G401 (cell line): ENCODE measurements at places on chromosomes 5 and 9.

DNA sequence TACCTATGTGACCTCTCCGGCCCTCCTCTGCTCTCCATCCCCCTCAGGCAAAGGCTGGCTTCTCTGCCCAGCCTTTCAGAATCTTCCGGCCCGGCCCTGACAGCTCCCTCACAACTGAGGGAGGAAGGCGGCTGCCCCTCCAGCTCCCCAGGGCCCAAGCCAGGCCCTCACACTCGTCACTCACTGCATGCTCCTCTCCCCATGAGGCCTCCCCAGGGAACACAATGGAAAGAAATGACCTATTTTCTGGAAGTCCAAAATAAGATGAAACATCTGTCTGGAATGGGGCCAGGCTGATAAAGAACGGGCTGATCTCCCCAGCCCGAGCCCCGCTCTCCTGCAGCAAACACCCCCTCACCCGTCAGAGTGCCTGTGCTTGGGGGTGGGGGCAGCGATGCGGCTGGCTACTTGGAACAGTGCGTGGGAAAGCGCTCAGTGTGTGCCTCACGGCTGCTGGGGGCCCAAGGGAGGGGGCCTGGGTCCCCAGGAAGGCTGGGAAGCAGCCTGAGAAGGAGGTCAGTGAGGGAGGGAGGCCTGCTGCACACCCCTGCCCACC is 11.3 kb downstream of the PDGFRB start:
- DNase-seq, result no peak

DNA sequence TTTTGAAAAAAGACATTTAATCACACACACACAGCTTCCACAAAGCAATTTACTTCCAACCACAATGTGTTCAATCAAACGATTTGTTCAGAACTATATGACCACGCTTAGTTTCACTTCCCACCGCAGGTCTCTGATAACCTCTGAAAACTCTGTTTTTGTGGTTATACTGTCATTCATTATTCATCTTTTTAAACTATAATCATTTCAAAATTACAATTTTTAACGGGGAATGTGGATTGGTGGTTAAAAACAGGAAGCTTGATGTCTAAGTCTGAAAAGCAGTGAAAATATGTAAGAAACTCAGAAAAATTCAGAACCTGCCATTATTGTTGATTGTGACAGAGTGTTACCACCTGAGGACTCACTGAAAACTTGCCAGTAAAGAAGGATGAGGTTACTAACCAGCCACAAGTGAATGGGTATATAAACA is 12.7 kb upstream of the TMEM174 start:
- no peak for DNase-seq

GRCh38 chr5:115170134-115170928 is 623 bp upstream of the TRIM36 start:
- DNase-seq, result no peak

DNA sequence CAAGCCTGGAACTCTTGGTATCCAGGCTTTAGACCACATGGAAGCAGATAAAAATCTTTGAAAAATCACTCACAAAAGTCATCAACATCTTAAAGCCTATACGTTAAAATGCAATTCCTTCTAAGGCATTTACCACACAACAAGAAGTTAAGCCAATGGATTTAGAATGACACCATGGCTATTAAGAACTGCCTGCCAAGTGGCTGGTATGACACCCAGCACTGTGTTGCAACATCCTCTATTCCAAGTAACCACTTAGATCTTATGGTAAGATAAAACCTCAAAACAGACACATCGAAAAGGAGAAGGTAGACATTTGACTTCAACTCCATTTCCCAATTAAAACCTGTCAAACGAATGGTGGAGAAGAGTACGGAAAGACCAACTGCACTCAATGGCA is 344.2 kb upstream of the SLC30A5 start:
- DNase-seq, result no peak

DNA sequence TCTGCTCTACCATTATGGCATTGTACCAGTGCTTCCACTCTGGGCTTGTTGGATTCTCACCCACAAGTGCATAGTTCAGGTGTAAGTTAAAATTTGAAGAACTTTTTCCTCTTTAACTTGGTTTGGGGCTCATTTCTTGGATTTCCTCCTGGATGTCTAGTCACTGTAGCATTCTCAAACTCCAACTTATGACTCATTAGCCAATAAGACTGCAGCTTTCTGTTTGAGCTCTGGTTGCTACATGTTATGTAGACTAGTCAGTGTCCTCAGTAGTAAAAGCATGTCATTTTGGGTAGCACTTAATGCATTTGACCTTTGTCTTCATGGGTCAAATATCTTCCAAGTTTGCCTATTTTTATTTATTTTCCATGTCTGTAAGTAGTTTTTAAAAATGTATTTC is 790.8 kb downstream of the BRINP1 start:
- DNase-seq, result no peak

DNA sequence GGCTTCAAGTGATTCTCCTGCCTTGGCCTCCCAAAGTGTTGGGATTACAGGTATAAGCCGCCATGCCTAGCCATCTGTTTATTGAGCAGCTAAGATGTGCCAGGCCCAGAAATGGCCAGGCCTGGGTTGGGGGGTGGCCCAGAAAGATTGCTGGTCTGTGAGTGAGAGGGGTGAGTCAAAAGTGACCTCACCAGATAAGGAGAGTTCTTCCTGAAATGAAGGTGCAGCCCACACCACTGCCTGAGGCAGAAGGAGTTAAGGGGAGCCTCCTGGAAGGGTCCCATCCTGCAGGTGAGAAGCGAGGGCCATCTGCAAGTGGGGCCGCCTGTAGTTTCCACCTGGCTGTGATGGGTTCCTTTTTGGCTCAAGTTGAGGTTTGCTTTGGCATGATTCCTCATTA is 96.9 kb upstream of the KLF4 start:
- peak; percentile 25 for DNase-seq

GRCh38 chr5:32628049-32628844 is 42.9 kb downstream of the SUB1 start:
- DNase-seq, result no peak

DNA sequence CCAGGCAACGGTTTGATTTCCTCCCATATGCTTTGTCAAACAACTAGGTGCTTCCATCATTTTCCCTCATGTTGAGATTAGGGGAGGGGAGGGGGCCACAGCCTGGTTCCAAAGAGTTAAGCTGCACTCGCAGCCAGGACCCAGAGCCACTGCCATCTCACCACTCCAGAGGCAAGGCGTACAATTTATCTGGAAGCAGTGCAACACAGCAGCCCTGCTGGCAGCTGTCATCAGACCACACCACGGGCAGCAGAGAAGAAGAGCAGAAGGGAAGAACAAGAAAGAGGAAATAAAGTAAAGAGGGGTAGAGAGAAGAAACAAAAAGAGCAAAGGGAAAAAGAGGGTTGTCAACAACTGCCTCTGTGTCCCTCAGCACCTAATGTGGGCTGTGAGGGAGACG is 38.9 kb downstream of the MED27 start:
- DNase-seq, result no peak

DNA sequence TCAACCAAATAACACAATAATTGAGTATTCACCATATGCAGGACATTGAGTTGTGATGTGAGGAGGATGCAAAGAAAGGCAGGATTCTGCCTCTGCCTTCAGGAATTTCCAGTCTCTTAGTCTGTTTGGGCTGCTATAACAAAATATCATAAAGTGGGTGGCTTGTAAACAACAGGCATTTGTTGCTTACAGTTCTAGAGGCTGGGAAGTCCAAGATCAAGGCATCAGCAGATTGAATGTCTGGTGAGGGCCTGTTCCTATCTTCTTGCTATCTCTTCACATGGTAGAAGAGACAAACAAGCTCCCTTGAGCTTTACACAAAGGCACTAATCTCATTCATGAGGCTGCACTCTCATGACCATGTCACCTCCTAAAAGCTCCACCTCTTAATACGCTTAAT is 360.7 kb downstream of the ARHGEF28 start:
- DNase-seq, result no peak

DNA sequence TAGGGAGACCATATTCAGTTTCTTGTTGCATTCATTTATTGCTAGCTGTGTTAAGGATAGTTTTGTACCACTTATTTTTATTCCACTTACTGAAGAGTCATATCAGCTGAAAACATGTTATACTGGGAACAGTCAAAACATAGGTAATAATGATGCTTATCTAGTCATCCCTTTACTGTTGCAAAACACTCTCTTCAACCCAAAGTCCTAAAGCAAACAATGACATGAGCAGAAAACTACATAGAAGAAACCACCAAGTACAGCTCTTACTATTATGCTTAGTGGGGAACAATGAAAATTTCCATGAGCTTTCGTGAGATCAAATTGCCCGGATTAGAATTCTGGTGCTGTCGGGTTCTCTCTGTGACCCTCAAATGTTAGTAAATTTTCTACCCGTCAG is 681.4 kb downstream of the NR2F1-AS1 start:
- no peak for DNase-seq

DNA sequence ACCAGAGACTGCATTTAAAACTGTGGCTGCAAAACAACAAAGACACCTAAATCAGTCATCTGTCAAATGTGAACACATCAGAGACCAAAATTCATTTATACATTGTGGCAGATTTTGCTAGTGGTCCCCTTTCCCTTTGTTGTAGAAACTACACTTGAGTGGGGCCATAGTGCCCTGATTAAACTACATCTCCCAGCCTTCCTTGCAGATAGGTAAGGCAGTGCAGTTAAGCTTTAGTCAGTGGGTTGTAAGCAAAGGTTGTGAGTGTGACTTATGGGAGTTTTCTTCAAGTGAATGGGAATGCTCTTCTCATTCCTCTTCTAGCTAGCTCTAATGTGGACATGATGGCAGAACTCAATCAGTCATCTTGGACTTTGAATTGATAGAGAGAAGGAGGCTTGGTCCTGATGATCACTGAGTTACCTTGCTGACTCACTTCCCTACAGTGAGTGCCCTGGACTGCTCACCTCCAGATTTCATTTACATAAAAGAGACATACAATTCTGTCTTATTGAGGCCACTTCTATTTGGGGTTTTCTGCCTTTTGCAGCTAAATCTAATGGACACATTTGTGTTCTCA is 35.2 kb upstream of the SPARC start:
- no peak for DNase-seq

- DNase-seq, result no peak
Measured at GRCh38 chr9:71518045-71518827, 250.1 kb downstream of the CEMIP2 start.

DNA sequence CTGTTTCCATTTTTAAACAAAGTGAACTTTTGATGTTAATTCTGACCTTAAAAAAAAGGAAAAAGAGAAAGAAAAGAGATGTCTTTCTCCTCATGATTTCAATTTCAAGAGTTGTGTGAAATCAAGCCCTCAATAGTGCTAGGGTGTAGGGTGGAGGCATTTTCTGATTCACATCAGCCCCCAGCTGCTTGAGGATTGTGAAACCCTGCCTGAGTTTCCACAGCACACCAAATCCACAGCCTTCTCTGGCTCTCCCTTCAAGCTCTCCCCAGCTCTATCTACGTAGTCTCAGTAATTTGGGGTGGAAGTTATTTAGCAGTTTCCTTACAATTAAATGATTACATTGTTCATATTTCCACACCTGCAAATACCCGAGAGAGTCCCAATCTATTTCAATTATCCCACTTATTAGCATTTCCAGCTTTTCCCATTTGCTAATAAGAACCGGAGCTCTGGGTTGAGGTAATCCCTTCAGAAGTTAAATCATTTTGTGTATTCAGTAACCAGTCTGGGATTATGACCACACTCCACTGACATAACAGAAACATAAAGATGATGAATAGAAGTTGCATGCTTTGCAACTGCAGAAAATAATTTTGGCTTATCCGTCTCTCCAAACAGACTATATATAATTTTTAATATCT is 54.9 kb downstream of the MTX3 start:
- DNase-seq, result no peak

DNA sequence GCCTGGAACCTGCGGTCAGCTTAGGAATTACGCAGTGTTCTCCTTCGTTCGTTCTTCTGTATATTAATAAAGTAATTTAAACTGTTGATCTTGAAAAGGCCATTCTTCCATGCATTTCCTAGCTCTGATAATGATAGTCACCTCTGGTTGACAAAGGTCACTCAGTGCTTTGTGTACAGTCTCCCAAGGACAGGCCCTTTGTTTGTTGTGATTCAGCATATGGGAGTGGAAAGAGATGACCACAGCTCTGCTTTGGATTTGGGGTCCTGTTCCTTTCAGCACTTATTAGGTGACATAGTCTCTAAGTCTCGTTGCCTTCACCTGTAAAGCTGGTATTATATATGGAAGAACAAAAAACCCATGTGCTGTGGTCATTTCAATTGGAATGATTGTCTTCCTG is 39.6 kb downstream of the RAD23B start:
- no peak for DNase-seq

- no peak for DNase-seq
Measured at GRCh38 chr9:98037357-98037756, 19.2 kb upstream of the NANS start.

- no peak for DNase-seq
Measured at GRCh38 chr5:150159741-150160179, 4.1 kb upstream of the PDGFRB start.

GRCh38 chr5:134651531-134651930 is 2.9 kb downstream of the SEC24A start:
- DNase-seq, result no peak

DNA sequence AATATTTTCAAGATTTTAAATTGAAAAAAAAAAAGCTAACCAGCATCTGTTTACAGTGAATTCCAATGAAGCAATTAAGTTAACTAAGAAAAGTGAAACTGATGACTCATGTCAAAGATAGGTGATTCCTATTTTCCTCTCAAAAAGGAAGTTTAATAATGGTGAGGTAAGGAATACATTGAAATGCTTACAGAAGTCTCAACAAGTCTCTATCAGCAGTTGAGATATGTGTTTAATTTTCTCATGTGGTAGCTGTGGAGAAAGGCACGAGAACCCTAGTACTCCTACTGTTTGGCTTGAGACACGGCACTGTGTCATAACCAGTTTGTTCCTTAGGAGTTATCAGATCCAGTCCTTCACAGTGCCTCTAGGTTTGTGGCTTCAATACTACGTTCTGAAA is 114.5 kb downstream of the SLC25A46 start:
- no peak for DNase-seq

- DNase-seq, result no peak
Measured at GRCh38 chr5:33850100-33850594, 41.6 kb downstream of the ADAMTS12 start.

- DNase-seq, result no peak
Measured at GRCh38 chr9:129640871-129641749, 841 bp downstream of the ASB6 start.

- no peak for DNase-seq
Measured at GRCh38 chr5:82057051-82057450, 85.2 kb downstream of the ATG10 start.

GRCh38 chr5:90885180-90885868 is 326.7 kb downstream of the ADGRV1 start:
- DNase-seq, result no peak

GRCh38 chr9:76902395-76902794 is 3.5 kb downstream of the PRUNE2 start:
- no peak for DNase-seq

- DNase-seq, result no peak
Measured at GRCh38 chr5:31477516-31477915, 54.4 kb downstream of the DROSHA start.
